NCI-H1436 treated with DMSO at 0.1 percent for 48 hours (cell line): ENCODE measurements at places on chromosomes 13 and 19.

DNA sequence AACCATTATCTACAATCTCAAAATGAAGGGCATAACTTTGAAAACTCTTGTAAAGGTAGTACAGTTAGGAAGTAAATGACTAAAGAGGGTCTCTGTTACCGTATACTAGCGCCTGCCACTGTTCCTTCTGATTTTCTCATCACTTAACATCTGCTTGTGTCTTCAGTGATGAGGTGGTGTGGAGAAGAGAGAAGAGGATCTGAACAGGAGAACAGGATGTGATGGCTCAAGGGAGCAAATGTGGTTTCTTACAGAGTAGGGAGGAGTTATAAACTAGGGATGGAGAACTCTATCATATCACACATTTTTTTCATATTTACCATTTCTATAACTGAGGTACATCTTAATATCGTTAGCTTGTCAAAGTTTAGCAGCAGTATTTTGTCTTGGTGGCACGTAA, 1.1 kb downstream of the KCTD4 start:
- no peak for DNase-seq

- no peak for DNase-seq
Observed at GRCh38 chr13:48977973-48978372, 2.3 kb downstream of the FNDC3A start.

GRCh38 chr13:72259528-72259927, 392.5 kb upstream of the DACH1 start:
- no peak for DNase-seq

DNA sequence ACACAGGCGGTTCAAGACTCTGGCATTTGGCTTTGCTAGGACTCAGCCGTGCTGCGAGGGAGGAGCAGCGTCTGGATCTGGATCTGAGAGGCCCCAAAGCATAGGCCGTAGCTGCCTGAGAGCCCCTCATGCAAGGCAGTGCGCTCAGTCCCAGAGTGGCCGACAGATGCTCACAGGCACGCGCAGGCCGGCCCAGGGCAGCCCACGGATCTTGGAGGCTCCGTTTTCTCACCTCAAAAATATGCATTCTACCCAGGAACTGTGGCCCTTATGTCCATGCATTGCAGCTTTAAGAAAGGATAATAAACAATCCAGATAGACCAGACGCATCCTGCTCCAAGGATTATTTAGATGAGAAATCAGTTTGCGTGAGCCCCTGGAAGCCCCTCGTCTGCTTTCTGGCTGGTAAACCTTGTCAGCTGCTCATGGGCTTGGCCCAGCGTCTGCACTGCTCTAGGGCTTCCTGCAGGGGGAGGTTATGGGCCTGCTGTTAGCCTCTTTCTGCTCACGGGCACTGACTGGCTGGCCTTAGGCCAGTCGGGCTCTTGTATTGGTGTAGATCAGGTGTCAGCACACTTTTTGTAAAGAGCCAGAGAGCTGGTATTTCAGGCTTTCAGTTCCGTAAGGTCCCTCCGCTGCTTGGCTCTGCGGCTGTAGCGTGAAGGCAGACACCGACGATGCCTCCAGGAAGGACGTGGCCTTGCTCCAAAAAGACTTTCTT, 24.2 kb downstream of the TEX29 start:
- DNase-seq: peak; percentile 44

DNA sequence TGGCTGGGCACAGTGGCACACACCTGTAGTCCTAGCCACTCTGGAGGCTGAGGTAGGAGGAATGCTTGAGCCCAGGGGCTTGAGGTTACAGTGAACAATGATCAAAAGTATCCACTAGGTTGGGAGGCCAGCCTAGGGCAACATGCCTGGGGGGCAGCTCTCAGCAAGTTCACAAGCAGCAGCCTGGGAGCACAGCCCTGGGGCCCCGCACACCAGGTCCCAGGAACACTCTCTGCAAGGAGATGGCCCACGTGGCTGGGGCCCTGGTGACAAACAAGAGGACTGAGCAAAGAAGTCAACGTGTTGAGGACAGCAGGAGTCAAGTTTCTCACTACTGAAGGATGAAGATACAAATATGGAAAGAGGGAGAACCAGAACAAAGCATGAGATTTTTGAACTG, 39.3 kb downstream of the ABCC4 start:
- no peak for DNase-seq

- DNase-seq: no peak
Observed at GRCh38 chr13:68428292-68428691, 1198.2 kb upstream of the PCDH9 start.

GRCh38 chr13:52127783-52128702, 830 bp downstream of the NEK5 start:
- no peak for DNase-seq

DNA sequence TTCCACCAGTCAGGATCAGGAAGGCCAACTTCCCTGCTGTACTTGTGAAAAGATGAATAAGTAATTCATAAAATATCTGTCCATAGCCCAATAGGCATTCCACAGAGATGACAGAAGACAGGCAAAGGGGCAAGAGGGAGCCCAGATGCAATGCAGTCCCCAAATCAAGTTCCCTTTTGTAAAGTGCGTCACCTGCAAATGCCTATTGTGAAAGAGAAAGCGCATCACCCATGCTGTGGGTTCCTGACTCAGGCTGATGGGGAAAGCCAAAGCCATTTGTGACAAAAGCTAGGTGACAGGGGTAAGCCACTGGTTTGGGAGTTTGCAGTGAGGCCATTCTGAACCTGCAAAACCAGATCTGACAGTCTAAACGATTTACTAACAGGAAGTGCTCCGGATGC, 157.5 kb upstream of the ZNF536 start:
- no peak for DNase-seq

DNA sequence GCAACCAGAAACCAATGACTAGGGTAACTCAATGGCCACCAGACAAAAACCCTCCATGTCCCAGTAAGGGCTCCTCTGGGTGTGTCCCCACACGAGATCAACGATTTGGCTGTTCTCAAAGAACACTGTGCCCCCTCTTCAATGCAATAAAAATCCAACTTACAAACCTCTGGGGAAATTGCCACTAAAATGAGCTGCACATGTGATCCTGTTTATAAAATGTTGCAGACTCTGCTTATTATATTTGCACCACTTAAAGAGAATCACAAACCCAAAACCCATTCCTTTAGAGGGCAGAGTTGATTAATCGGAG, 80.5 kb downstream of the STK24 start:
- no peak for DNase-seq

DNA sequence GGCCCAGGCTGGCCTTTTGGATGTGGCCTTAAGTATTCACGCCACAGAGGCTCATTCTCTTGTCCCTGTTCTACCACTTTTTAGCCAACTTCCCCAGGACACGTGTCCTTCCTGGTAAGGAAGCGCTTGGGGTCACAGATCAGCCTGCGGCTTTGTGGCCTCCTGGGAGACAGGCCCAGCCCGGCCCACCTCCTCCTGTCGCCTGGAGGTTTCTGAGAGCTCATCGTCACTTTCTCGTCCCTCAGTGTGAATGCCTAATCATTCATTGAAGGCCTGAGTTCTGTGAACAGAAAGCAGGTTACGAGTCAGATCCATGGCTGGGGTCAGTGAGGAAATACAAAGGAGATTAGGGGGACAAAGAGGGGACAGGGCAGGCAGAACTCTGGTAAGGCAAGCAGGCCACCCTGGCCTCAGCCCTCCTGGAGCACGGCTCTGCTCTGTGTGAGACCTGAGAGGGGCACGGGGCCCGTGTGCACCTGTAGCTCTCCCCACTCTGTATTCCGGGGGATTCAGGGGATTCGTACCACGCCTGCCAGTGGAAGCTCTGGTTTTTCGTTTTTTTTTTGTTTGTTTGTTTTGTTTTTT, 38.6 kb upstream of the TSHZ3 start:
- no peak for DNase-seq

- no peak for DNase-seq
Observed at GRCh38 chr19:13993590-13994300, 12.4 kb downstream of the RFX1 start.

DNA sequence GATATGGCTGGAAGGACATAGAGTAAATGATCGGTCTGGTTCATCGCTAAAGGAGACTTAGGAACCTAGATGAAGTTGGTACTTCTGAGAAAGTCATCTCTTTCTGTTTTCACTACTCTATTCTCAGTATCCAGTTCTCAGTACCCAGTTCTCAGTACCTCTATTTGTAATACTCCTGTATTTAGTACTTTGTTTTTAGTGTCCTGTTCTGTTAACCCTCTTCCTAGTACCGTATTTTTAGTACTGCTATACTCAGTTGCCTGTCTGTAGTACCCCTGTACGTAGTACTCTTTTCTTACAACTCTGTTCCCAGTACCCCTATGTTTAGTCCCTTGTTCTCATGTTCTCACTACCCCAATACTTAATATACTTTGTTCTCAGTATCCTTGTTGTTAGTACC, 1.2 kb downstream of the RFXAP start:
- DNase-seq: no peak

DNA sequence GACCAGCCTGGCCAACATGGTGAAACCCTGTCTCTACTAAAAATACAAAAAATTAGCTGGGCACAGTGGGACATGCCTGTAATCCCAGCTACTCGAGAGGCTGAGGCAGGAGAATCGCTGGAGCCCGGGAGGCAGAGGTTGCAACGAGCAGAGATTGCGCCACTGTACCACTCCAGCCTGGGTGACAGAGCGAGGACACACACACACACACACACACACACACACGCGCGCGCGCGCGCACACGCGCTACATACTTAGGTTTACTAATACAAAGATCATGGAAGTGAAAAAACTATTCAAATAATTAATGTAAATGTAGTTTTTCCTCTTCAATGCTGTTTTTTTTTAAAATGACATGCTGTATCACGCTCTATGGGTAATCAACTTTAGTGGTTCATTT, 58.5 kb upstream of the ZDHHC20 start:
- no peak for DNase-seq

- no peak for DNase-seq
Observed at GRCh38 chr13:113468029-113468428, 14.7 kb upstream of the ADPRHL1 start.

GRCh38 chr13:108195861-108196260, 19.5 kb downstream of the LIG4 start:
- no peak for DNase-seq

DNA sequence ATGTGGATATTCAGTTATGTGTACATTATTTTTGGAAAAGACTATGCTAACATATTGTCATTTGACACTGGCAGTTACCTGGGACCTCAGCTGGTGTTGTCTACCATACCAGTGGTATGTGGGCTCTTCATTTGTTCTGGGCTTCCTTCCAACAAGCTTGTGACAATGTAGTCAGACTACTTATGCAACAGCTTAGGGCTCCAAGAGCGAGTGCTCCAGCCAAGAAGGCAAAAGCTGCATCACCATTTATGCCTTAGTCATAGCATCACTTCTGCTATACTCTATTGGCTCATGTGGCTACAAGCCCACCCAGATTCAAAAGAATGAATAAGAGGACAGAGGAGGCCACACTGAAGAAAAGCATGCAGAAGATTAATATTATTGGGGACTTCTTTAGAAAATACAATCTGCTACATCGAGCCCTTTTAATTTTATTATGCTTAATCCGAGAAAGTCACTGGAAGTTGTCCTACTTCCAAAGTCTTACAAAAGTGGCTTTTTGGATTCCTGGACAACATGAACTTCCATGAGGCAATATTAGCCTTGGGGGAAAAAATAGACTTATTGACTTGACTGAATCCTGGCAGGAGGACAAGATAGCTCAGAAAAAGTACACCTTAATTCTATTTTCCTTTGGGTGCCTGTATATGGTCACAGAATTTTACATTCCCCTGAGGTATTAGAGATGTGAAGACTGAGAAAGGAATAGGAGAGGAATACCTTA, 529.4 kb upstream of the HTR2A start:
- DNase-seq: no peak

GRCh38 chr13:43124490-43124889, 101.1 kb downstream of the DNAJC15 start:
- DNase-seq: no peak

DNA sequence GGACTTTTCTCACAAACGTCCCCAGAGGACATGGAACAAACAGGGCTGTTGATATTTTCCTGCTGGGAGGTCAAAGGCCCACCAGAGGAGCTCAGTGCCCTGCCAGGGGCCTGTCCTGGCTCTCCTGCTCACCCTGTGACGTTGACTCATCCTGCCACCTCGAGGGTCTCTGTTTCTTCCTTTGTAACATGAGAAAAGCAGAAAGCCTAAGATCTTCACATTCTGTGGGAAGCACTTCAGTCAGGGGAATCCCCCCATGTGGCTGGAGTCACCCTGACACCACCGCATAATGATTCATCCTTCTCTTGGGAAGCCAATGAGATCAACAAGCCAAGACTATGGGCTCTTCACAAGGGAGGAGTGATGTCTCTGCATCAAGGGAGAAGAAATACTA, 147.9 kb downstream of the KATNAL1 start:
- no peak for DNase-seq

DNA sequence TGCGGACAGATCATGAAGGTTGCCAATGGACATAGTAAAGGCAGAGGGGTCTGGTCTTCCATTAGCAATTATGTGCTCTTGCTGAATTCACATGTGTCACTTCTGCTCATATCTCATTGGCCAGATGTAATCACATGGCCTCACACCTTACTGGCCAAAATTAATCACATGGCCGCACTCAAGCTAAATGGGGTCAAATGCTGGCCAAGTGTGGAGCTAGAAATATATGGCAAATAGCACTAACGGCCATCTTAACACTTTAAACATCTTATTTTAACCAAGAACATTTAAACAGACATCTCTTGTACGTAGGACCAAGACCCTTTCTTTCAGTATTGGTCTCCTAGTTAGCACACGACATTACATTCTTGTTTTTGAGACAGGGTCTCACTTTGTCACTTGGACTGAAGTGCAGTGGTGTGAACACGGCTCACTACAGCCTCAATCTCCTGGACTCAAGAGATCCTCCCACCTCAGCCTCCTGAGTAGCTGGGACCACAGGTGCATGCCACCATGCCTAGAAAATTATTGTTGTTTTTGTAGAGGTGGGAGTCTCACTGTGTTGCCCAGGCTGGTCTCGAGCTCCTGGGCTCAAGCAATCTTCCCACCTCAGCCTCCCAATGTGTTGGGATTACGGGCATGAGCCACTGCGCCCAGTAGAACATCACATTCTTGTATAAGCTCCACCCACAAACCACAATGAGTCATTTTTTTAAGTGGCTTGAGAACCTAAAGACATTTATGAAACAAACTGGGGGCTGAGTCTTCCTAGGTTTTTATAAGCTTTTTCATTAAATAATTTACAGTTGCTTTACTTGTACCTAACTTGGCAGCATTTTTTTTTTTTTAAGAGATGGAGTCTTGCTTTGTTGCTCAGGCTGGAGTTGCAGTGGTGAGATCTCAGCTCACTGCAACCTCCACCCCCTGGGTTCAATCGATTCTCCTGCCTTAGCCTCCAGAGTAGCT, 2.9 kb upstream of the PTOV1 start:
- DNase-seq: no peak
